ENCODE measurements at places on chromosomes 13 and 19.

DNA sequence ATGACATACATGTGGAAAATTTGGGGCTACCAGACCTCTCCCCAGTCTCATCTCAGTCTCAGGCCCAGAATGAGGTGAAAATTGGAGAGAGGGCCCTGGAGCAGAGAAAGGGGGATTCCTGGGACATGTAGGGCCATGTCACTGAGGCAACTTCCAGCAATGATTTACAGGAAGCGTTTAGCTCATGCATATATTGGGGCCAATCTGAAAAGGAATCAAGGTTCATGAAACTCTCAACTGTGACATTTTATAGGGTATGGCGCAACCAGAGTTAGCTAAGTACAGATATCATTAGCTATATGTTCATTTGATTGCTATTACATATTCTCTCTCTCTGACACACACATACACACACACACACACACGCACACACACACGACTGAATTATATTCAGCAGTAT, 86.3 kb downstream of the RNASEH2B start:
- no peaks in the 10 kb centered on the region for H3K4me1 ChIP-seq
- H3K4me3 ChIP-seq = no peak overlapping the region
- no peaks in the 10 kb centered on the region for H3K36me3 ChIP-seq
- H3K27ac ChIP-seq = no peak overlapping the region

DNA sequence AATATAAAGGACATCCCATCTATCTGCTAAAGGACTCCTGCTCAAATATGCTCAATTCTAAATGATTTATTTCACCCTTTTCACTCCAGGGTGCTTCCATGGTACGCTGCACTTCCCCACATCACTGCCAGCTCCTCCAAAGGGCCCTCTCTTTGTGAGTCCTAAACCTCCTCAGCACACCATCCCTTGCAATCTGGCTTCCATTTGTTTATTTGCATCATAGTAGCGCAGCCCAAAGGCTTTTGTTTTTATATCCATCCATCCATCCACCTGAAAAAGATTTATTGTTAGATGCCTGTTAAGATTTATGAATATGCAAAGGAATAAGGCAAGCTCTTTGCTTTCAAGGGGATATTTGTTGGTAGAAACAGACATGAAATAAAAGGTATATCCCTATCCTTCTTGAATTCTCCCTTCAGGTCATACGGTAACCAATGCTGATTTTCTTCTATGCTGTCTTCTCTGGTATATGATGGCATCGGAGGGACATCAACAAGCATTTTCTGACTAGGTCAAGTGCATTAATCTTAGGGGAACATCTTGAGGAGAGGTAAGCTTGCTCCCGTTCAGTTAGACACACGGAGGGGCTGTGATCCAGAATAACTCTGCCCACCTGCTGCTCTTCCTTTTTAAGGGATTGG, 397.6 kb downstream of the LIG4 start:
- DNase-seq = no peak
- peaks cover 34% of the 10 kb centered on the region for H3K4me1 ChIP-seq
- no peaks in the 10 kb centered on the region for H3K36me3 ChIP-seq

DNA sequence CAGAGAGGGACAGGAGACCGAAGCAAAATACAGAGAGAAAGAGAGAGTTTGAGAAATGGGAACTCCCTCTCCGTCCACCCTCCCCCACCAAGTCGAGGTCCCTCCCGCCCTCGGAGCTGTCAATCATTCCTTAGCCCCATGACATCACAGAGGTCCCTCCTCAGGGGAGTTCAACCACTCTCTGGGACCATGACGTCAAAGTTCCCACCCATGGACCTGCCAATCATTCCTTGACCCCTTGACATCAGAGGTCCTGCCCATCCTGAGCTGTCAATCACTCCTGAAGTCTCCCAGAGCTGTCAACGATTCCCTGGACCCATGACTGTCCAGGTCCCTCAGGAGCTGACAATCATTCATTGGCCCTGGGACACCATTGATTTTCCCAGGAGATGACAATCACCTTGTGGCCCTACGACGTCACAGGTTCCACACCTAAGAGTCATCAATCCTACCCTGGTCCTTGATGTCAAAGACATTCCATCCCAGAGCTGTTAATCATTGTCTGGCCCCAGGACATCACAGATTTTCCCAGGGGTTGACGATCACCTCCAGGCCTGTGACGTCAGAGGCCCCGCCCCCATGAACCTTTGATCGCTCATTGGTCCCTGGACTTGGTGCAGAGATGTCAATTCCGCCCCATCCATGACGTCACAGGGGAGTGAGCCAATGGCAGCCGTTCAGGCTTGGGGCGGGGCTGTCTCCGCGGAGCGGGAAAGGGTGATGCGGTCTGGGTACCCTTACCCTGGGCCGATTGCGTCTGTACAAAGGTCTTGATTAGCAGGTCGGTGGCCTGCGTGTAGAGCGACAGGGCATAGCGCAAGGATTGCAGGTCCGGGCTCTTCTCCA, 61.7 kb downstream of the COLGALT1 start:
- H3K4me1 ChIP-seq = no peaks in the 10 kb centered on the region
- no peaks in the 10 kb centered on the region for H3K36me3 ChIP-seq
- DNase-seq = no peak
- H3K27me3 ChIP-seq = no peaks in the 10 kb centered on the region
- no peak overlapping the region for H3K4me3 ChIP-seq

GRCh38 chr13:37889102-37889501, 19.5 kb upstream of the TRPC4 start:
- no peak overlapping the region for H3K4me3 ChIP-seq
- H3K4me1 ChIP-seq = no peaks in the 10 kb centered on the region
- no peak overlapping the region for H3K27ac ChIP-seq

DNA sequence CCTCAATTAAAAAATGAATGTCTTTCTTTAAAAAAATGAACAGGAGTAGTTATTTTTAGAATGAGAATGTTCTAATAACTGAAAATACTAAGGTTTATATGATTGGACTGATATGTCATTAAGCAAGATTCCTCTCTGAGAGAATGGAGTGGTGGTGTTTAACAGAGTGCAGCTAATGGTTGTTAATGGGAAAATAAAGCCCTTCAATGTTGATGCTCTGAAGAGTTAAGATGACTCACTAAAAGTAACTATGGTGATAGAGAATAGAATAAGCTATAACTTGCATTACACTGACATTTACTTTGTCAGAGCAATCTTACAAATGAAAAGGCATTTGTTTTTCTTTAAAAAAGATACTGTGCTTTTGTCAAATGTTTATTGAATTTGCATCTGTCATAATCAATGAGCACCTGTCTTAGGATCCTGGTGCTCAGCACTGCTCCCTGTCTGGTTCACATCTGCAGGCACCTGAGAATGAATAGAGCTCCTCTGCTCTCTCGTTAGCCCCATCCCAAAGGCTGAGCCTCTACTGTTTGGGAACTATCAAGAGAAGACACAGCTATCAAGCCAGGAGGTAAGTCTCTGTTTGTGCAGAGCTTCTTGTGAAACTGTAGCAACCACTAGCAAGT, 15.1 kb downstream of the PABPC3 start:
- H3K4me3 ChIP-seq = no peak overlapping the region
- no peaks in the 10 kb centered on the region for H3K4me1 ChIP-seq
- H3K27me3 ChIP-seq = peaks cover 31% of the 10 kb centered on the region
- H3K27ac ChIP-seq = no peak overlapping the region
- H3K36me3 ChIP-seq = no peaks in the 10 kb centered on the region

GRCh38 chr19:13637664-13638063, 126.7 kb upstream of the MRI1 start:
- peaks cover 19% of the 10 kb centered on the region for H3K4me1 ChIP-seq
- no peak overlapping the region for H3K4me3 ChIP-seq
- H3K27me3 ChIP-seq = no peaks in the 10 kb centered on the region
- H3K36me3 ChIP-seq = no peaks in the 10 kb centered on the region
- peak overlapping the region; percentile 72 for H3K27ac ChIP-seq

DNA sequence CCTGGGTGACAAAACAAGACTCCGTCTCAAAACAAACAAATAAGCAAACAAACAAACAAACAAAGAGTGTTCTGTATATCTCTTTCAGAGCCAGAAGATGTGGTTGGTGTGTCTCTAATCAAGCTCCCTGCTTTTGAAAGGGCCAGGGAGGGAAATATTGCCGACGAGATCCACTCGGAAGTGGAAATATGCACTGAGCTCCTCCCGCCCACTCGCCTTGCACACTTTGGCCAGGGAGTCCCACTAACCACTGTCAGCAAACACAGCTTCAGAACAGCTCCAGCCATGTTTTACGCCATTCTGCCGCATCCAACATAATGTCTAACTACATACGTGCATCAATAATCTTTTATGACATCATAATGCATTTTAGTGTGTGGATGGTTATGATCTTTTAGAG, 155.5 kb upstream of the VSTM2B start:
- no peak for DNase-seq
- peaks cover 16% of the 10 kb centered on the region for H3K27me3 ChIP-seq
- H3K27ac ChIP-seq = no peak overlapping the region
- H3K4me1 ChIP-seq = no peaks in the 10 kb centered on the region

DNA sequence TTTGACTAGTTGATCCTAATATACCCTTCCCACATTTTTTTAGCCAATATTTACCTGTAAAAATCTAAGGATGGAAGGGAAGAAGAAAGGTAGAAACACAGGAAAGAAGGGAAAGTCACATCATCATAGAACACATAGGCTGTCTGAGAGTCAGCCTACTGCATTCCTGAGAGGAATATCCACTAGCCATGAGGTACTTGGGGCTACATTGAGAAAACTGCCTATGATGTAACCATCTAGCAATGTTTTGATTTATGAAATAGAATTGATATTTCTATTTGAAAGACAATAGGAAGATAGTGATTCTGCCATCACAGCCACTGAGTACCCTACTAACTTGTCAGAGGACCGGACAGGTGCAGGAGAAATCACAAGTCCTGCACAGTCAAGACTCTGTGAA, 873.8 kb downstream of the GPC5 start:
- no peak overlapping the region for H3K4me3 ChIP-seq
- no peaks in the 10 kb centered on the region for H3K36me3 ChIP-seq
- H3K27me3 ChIP-seq = no peaks in the 10 kb centered on the region
- no peaks in the 10 kb centered on the region for H3K4me1 ChIP-seq

All from PC-3 (cell line).